ENCODE measurements at places on chromosomes 1 and 21.

- no peak for DNase-seq
Observed at GRCh38 chr1:5681654-5682053, 310.6 kb downstream of the NPHP4 start.

- no peak for DNase-seq
Observed at GRCh38 chr1:227855687-227856086, 40.2 kb downstream of the PRSS38 start.

DNA sequence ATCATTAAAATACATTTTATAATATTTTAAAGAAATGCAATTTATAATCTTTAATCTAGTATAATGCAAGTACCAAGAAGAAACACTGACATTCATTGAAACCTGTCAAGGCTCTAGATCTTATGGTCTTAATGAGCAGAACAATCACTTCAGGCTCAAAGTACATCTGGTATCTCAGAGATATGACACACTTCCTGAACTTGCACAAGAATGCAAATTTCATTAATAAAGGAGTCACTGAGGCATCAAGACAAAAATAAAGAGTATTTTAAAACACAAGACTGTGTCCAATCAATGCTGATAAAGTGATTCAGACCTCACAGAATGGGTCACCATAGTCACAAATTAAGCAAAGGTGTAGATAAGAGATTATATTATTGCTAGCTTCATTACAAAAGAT, 178.1 kb downstream of the AK5 start:
- peak; percentile 25 for DNase-seq

DNA sequence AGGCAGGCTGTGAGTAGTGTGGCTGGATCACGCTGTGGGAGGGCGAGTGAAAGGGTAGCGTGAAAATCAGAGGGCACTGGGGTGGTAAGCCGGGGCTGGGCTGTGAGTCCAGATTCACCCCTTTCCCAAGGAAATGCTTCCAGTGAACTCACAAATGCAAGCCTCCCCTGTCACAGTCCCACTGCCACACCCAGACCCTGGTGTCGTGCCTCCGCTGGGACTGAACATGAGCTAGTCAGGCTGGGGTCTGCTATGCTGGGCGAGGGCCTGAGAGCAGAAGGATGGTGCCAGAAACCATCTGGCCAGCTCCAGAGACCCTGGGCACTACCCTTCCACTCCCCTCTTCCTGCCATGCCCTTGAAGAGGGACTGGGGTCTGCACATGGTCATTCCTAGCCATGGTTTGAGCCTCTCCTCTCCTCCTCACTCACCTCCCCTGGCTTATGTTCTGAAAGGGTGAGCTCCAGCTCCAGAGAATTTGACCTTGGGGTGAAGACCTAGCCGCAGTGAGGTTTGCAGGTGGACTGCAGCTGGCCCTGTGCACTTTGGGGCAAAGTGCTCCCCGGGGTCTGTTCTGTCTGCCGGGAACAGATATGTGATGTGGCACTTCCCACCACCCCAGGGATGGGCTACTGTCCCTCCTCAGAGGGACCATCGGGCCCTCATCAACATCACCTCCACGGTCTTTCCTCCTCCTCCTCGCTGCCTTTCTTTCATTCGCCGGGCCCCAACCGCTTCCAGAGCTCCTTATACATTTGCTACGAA, 365.6 kb downstream of the RPS6KC1 start:
- no peak for DNase-seq

- DNase-seq: no peak
Observed at GRCh38 chr21:43207043-43207315, 38.2 kb downstream of the CRYAA start.

DNA sequence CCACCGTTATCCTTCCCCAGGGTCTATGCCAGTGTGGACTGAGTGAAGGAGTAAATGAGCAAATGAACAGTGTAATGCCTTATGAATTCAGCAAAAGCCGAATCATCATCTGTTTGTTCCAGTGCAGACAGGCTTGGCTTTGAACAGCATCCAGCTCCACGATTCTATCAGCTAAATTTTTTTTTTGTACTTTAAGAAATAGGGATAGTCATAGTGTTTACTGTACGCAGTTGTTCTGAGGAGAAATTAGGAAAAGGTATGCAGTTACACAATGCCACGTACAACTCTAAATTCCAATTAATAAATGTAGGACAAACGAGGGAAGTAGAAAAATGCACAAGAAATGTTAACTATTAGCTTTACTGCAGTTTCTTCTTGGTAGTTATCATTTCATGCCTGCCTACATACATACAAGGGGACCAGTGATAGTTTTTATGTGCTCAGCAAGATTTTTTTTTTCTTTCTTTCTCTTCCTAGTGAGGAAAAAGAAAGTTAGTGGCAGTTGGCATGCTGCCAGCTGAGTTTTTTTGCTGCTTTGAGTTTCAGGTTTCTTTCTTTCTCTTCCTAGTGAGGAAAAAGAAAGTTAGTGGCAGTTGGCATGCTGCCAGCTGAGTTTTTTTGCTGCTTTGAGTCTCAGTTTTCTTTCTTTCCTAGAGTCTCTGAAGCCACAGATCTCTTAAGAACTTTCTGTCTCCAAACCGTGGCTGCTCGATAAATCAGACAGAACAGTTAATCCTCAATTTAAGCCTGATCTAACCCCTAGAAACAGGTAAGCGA, at the start of gene IFI44L:
Gene IFI44L (plus strand): TSS at position 646 of the 777 bp plus-strand sequence. CDS start 7,468 bp downstream, outside the sequence.
- peak; percentile 88 for DNase-seq

DNA sequence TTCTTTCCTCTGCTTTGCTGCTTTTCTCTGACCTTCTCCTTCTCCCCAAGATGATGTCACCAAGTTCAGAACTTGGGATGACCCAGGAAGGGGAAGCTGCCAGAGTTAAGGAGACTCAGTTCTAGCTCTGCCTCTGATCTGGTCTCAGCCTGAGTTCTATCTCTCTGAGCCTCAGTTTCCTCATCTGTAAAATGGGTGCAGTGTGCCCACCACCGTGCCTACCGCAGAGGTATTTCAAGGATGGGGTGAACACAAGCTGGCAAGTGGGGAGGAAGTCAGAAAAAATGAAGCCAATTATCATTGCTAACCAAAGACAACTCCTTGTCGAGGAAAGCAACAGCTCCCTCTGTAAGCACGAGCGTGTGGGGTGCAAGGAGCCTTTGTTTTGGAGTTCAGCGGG, 249.7 kb downstream of the KAZN start:
- no peak for DNase-seq

DNA sequence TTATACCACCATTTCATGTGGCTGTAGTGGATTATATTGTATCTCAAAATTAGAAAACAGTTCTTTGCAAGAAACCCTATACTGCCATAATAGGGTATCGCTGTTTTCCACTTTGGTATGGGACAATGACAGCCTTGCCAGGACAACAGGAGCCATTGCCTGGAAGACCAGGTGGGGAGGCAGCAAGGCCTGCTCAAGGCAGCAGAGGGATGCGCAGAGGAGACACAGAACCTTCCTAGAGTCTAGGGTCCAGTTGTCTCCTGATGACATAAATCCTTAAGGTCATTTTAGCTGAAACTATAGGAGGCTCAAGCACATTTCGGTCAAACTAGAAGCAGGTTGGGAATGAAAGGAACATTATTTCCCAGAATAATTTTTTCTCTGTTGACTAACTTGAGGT, 27.6 kb downstream of the IFNGR2 start:
- no peak for DNase-seq

DNA sequence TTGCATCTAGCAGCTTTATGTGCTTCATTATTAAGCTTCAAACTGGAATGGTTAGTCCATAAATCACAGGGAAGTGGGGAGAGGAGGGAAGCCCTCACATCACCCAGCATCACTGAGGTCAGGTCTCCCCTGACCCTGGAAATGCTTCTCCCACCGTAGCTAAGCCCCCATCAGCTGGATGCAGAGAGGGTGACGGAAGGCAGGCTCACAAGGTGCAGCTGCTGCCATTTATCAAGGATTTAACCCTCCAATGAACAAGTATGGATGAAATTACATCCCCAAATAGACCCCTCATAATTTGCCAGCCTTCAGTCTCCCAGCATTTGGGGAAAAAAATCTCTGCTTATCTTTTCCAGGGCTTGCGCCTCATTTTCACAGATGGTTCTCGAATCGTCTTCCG, 60.8 kb downstream of the PGM1 start:
- no peak for DNase-seq

Measured in fibroblast of mammary gland (primary cell).